Activated CD8-positive, alpha-beta memory T cell treated with anti-CD3 and anti-CD28 coated beads for 48 hours (primary cell): ENCODE measurements at places on chromosomes 1 and 21.

GRCh38 chr1:157025856-157026255, 19.7 kb downstream of the ARHGEF11 start:
- DNase-seq: no peak

GRCh38 chr21:33974513-33975468, 59.2 kb upstream of the ATP5PO start:
- DNase-seq: no peak

DNA sequence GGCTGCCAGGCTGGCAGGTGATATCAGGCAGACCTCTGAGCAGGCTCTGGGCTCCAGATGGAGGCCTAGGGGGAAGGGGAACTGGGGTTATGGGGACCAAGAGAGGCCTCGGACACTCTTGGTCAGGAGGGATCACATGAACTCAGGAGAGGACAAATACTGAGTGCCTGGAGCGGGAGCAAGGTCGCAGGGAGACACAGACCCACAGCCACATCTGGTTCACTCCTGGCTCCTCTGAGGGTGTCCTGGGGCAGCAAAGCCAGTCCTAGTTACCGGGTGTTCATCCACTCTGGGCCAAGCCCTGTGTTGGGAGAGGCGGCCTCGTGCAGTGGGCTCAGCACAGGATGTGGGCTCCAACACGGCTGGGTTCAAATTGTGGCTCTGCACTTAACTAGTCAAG, 239.0 kb downstream of the PTPRU start:
- no peak for DNase-seq

DNA sequence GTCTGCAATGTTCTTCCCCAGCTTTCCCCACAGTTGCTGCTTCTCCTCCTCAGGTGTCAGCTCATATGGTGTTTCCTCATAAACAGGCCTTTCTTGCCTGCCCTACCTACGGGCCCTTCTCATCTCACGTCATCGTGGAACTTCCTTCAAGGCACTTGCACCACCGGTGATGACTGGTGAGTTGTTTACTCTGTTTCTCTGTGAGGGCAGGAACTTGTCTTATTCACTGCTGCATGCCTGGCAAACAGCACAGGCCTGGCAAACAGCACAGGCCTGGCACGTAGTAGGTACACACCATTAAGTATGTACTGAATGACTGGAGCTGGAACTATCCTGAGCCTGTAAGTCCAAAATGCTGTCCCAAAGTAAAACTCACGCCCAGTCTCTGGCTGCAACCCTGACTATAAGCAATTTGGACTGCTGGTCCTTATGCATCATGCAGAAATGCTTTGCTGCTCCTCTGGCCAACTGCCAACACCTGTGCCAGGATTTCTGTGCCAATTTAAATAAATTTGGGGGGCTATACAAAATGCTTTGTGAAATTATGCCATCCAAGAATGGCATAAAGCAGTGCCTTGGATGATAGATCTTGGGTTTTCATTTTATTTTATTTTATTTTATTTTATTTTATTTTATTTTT, 25.7 kb downstream of the STK40 start:
- DNase-seq: no peak

- no peak for DNase-seq
Measured at GRCh38 chr1:162535501-162535900, 26.0 kb upstream of the UAP1 start.

DNA sequence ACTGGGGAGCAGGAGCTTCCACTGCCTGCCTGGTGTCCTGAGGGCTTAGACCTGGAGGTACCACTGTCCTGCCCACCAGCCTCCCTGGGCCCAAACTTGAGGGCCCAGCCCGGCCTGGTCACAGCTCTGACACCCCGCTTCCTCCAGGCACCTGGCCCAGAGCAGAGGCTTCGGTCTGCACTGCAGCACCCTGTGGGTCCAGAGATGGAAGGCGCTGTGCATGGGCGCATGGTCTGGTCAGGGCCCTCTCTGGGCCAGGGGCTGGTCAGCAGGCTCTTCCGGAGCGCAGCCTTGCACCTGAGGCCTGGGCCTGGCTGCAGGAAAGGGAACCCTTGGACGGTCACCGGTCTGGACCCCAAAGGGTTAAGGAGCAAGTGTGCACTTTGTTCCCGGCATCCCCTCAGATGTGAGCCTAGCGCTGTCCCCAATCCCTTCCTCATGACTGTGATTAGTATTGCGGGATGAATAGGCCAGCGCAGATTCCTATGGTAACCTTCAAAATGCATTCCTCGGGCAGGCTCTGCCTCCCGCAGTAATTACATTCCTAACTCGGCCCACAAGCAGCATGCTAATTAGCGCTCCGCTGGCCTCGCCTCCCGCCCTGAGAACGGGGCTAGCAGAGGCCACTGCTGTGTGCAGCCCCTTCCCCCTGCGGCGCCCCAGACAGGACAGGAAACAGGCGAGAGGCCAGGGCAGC, 36.3 kb downstream of the PRDM16 start:
- no peak for DNase-seq

DNA sequence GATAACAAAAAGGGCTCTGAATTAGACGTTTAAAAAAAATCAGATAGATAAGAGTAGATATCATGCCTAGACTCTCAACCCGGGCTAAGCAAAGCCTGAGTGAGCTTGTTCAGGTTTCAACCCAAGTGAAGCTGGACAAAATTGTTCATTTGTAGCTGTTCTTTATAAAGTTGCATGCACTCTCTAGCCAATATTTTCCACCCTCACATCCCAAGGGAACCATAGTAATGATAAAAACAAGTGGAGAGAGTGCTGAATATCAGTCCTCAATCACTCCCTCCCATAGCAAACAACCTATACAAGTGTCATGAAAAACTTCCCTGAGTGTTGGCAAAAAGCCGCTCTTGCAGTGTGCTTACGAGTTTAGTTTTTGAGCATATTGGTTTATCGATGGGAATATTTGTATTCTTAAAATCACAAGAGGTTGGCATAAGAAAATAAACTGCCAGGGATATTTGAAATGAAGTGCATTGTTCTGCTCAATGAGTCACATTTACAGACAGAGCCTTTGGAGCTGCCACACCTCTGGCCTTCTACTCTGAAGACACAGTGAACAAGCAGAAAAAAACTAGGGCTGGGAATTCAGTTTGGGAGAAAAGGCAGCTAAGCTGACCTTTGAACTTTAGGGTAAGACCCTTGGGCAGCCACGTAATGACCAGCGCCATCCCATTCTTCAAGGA, 2.2 kb upstream of the CLCA2 start:
- no peak for DNase-seq

GRCh38 chr1:118223426-118223825, 38.4 kb upstream of the SPAG17 start:
- no peak for DNase-seq
